ENCODE measurements at places on chromosomes 13 and 19.

GRCh38 chr19:47489072-47489914 is 5.3 kb upstream of the KPTN start:
- DNase-seq = no peak

- DNase-seq = peak; percentile 9
These were observed 71.8 kb downstream of the CAB39L start for GRCh38 chr13:49371943-49372613.

GRCh38 chr19:22605275-22606211 is 28.6 kb upstream of the ZNF492 start:
- no peak for DNase-seq

GRCh38 chr19:43353606-43354304 is at the start of gene CD177:
CD177 (plus strand) TSS chr19:43353686; CDS start chr19:43353715, 29 bp downstream.
- no peak for DNase-seq

GRCh38 chr19:52653161-52653560 is 15.0 kb upstream of the ZNF83 start:
- no peak for DNase-seq

DNA sequence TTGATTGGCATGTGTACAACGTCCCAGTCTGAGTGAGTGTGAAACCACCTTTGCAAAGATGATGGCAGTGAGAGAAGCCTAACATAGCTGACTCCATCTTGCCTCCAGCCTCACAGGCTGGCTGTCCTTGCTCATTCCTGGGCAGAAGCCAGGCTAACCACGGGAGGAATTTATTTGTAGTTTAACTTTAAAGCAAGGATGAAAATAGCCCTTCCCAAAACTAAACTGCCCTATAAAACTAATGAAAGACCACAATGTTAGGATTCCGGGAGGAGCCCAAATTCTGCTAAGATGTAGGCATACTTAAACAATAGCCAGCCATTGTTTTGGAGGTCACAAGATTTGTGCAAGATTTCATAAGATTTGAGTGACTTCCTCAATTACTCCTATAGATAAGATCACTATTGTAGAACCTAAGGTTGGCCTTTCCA is 96.6 kb upstream of the LSM14A start:
- DNase-seq = no peak

DNA sequence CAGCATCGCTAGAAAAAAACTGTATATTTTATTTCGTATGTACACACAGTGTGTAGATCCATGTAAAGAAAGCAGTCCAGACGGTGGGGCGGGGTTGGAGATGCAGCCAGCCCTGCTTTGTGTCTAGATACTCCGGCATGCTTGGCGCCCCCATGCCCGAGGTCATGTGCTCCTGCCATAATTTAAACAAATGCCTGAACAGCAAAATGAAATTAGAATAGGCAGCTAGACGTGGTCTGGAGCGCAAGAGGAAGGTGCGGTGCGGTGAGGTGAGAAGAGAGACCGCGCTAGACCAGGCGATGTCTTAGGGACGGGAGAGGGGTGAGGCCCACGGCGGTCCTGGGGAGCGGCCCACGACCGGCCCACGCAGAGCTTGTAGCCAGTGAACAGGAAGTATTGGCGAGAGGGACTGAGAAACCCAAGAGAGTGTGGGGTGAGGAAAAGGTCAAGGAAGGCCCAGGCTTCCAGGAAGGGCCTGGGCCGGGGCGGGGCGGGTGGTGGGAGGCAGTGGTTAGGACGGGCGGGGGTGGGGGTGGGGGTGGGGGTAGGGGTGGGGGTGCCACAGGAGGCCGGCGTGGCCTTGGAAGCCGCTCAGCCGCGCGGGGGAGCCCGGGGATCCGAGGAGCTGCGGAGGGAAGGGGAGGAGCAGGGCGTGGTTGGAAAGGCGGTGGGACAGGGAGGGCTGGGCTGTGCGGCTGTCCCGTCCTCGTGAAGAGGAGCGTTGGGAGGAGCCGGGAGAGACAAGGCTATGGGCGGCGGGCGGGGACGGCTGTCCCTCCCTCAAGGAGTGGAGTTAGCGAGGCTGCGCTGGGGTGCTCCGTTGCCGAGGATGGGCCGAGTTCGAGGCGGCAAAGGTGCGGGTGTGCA is 254.7 kb upstream of the SGCG start:
- no peak for DNase-seq

DNA sequence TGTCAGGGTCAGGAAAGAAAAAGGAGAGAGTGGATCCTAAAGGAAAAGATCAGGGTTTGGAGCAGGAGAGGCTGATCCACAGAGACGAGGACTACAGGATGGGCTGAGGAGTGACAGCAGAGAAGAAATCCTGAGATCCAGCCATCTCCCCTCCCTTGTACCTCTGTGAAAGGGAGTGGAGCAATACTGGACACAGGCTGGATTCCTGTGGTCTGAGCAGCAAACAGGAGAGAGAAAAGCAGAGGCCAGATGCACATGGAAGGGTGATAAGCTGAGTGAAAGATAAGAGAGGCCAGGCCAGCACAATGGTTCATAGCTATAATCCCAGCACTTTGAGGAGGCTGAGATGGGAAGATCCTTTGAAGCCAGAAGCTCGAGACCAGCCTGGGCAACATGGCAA is 472.1 kb upstream of the TSHZ3 start:
- no peak for DNase-seq

- no peak for DNase-seq
These were observed 52.6 kb upstream of the C13orf46 start for GRCh38 chr13:114026481-114026880.

- DNase-seq = peak; percentile 45
These were observed 6.0 kb upstream of the TEX30 start for GRCh38 chr13:102779436-102780159.

GRCh38 chr19:56092685-56093631 is 28.1 kb downstream of the ZNF787 start:
- no peak for DNase-seq

DNA sequence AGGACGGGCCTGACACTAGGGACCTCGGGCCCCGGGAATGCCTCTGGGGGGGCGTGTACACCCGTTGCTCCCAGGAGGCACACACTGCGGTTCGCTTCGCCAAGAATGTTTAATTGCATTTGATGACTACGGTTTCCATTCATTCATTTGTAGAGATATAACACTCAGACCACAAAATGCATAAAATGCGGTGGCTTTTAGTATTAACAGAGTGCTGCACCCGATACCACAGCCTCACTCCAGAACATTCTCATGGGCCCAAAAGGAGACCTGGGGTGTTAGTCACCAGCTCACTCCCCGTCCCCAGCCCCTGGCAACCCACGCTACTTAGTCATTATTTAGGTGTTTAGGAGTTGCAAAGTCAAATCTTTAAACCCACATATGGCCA is 21.8 kb downstream of the HCN2 start:
- DNase-seq = no peak

- DNase-seq = no peak
These were observed 31.3 kb downstream of the KCTD12 start for GRCh38 chr13:76854894-76855293.

- DNase-seq = no peak
These were observed 71.4 kb downstream of the EFNB2 start for GRCh38 chr13:106464076-106464475.

- peak; percentile 42 for DNase-seq
These were observed 1.7 kb downstream of the PRR12 start for GRCh38 chr19:49592486-49593232.

GRCh38 chr13:20024702-20025101 is 66.2 kb downstream of the ZMYM2 start:
- no peak for DNase-seq

DNA sequence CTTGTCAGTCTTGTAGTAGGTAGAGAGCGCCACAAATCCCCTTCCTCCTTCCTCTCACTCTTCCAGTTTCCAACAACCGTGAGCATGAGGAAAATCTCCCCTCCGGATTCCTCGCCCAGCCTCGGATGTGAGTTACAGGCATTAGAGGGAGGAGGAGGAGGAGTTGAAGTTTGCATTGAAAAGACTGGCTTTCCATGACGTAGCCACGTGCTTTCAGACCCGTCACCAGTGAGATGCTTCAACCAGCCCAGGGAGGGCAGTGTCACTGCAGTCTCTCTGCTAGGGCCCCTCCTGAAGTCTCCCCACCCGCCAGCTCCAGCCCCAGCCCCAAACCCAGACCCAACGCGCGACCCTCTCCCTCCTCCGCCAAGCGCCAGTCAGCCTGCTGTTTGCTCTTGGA is 442 bp upstream of the FGF14 start:
- DNase-seq = no peak

- DNase-seq = no peak
These were observed 1.2 kb upstream of the PLEKHG2 start for GRCh38 chr19:39411081-39411831.

DNA sequence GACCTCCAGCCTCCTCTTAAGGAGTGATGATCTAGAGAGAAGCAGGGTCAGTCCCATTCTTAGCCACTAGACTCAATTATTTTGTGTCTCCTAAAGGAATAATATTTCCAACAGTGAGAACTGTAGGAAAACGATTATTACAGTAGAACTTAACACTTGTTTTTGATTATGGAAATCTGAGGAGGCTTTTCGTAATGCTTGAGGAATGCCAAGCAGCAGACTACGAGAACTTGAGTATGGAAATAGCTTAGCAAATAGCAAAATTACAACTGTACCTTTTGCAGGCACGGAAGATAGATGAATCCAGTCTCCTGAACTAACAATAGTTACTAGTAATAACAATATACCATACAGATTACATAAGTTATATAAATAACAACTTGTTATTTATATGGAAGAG is 12.2 kb downstream of the BRD4 start:
- no peak for DNase-seq

GRCh38 chr13:95494082-95494681 is 58.3 kb upstream of the CLDN10 start:
- no peak for DNase-seq

GRCh38 chr19:29562299-29563297 is 36.8 kb downstream of the VSTM2B start:
- DNase-seq = no peak

GRCh38 chr13:32811297-32811800 is 204.9 kb upstream of the KL start:
- no peak for DNase-seq

DNA sequence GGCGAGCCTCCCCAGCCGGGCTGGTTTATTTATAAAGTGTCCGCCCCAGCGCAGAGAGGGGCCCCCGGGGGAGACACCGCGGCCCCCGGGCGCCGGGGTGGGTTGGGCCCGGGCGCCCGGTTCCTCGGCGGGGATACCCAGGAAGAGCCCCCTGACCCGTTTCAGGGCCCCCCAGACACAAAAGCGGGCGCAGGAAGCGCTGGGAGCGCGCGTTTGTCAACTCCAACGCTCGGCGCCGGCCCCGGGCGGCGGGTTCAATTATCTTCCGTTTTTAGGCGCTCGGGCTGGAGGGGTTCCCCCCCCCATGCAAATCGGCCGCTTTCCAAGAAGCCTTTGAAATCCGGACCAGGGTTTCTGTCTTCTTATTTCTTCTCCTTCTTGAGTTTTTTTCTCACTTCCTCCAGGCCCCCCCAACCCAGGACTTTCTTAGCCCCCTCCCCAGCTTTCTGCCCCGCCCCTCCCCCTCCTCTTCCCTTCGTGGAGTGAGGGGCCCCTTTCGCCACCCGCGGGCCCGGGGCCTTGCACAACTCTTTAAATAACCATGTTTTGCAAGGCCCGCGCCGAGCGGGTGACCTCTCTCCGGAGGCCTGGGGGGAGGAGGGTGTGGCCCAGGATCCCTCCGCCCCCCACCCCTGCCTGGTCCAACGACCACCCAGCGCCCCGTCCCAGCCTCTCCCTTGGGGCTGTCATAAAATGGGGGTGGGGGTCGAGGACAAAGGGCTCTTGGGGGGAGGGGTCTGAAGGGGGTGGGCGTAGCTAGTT is 935 bp downstream of the ARID3A start:
- DNase-seq = peak; percentile 71

DNA sequence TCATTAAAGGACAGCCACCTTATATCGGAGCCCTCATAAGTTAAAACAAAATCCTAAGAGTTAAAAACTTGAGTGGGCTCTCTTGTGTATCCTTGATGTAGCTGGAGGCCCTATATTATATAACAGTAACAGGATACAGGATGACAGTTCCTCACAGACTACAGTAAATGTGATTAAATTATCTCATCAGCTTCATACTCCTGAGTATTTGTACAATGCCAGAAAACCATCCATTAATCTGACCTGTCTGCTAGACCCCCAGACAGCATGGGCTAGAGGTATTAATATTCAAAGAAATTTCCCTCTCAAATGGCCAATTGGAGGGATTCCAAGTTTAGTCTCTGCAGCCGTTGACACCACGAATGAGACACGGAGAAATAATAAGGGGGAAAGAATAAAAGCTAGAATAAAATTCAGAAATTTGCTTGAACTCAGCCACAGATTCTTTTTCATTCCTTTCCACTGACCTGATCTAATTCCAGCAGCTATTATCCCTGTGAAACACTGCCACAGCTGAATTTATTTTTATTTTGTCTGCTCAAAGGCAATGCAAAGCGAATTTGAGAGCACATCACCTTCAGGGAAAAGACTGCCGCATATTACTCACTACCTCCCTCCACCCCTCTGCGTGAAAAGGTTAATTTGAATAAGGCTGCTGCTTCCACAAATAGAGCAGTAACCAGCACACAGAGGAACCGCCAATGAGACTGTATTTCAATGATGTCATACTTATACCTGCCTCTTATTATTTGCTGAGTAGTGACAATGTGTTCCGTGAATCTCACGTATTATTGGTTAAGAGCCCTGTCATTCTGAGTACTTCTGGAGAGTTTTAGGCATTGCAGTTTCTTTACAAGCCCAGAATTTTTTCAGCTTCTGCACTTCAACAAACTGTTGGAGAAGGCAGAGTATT is 155.9 kb upstream of the KLF12 start:
- no peak for DNase-seq

DNA sequence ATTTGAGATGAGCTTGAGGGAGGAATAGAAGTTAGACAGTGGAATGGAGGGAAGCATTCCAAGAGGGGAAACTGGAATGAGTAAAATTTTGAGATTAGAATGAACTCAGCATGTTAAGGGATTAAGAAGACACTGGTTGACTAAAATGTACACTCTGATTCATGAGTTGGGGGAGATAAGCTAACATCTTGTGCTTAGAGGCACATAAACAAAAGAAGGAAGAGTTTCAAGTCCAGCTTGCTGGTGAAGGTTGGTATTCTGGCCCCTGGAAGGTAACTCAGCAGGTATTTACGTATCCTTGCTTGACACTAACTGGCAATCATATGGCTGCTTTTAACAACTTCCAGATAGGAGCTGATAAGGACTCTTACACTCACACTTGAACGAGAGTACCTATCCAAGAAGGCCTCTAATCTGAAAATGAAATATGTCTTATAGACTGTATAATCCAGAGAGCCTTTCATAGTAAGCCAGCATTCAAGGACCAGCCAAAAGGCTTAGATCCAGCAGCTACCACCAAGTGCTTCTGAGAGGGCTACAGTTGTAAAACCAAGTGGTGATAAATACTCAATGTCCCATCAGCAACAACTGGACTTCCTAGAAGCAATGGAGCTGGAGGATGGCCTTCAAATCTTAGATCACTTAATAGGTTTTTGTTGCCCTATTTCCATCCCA is 149.7 kb upstream of the SERP2 start:
- DNase-seq = no peak

- no peak for DNase-seq
These were observed 71.3 kb downstream of the DPF1 start for GRCh38 chr19:38152461-38153379.

GRCh38 chr19:15368798-15369593 is 10.6 kb downstream of the AKAP8 start:
- no peak for DNase-seq

- DNase-seq = no peak
These were observed 576.7 kb downstream of the DIAPH3 start for GRCh38 chr13:59587030-59587429.
